ENCODE measurements at places on chromosomes 11 and 22. TPM values are rescaled to one million over a fixed set of nuclear protein-coding genes. Genes with fewer than 3 reads are reported as not detected.

GRCh38 chr11:12528487-12528886 lies 145.7 kb upstream of the TEAD1 start:
- H3K27ac ChIP-seq = no peak overlapping the region
- no peak for DNase-seq
- H3K4me3 ChIP-seq = no peak overlapping the region
- H3K36me3 ChIP-seq = no peaks in the 10 kb centered on the region
- H3K27me3 ChIP-seq = no peaks in the 10 kb centered on the region
- no peaks in the 10 kb centered on the region for H3K4me1 ChIP-seq

PHOX2A gene
- not detected for total RNA-seq

DNA sequence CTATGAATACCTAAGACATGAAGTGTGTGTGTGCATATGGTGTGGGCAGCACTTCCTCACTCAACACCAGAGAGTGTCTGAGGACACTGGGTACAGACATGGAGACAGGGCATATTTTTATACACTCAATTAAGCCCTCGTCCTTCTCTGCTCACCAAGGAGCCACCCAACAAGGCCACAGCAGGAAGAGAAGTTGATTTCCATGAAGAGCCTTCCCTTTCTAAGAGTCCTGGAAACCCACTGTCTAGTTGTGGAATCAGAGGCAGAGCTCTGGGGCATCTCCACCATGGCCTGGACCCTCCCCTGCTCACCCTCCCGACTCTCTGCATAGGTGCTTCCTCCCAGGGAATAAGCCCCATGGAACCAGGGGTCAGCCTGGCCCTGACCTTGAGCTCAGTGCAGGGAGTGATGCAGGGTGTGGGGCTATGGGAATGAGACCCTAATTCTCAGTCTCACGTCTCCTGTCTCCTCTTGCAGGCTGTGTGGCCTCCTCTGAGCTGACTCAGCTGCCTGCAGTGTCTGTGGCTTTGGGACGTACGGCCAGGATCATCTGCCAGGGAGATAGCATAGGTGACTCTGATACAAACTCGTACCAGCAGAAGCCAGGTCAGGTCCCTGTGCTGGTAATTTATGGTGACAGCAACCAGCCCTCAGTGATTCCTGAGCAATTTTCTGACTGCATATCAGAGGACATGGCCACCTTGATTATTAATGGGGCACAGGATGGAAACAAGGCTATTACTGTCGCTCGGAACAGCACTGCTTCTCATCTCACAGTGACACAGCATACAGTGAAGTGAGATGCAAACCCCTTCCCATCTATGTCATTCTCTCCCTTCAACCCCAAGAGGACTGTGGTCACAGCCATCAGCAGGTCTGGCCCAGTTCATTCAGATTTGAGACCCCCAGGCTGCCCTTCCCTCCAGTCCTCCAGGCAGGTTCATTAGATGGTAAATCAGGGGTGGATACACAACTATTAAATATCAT lies 14.6 kb upstream of the IGLL5 start:
- H3K4me1 ChIP-seq = no peaks in the 10 kb centered on the region
- H3K27ac ChIP-seq = peak overlapping the region; percentile 0
- no peak for DNase-seq

SERHL2 gene
- total RNA-seq = 1.6 TPM

ALX4 gene
- not detected for total RNA-seq

CRY2 gene
- 23.8 TPM for total RNA-seq

GRCh38 chr11:117570701-117571100 lies 226.3 kb downstream of the DSCAML1 start:
- H3K27ac ChIP-seq = no peak overlapping the region
- no peaks in the 10 kb centered on the region for H3K36me3 ChIP-seq
- H3K4me3 ChIP-seq = no peak overlapping the region
- H3K27me3 ChIP-seq = peaks cover 6% of the 10 kb centered on the region
- no peaks in the 10 kb centered on the region for H3K4me1 ChIP-seq

DNA sequence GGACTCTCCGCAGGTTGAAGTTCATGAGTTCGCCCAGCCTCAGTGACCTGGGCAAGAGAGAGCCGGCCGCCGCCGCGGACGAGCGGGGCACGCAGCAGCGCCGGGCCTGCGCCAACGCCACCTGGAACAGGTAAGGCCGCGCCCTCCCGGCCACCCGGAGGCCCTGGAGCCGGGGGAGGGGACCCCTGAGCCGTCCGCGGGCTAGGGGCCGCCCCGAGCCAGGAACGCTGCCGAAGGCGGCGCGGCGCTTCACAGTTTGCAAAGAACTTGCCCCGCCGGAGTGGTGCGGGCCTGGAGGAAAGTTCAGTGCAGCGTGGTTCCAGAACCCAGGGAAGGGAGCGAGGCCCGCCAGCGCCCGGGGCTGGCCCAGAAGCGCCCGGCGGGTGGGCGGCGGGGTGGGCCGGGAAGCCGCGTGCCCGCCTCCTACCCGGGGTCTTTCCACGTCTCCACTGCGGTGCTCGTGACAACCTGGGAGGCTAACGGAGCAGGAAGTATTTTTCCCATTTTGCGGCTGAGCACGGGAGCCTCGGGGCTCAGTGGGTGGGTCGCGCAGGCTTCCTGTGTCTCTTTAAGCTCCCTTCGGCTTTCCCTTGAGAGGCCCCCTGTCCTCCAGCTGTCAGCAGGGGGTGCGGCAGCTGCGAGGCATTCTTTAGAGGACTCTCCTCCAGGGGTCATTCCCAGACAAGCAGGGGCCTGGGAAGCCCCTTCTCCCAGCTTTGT lies 635 bp downstream of the PRR5 start:
- H3K27me3 ChIP-seq = no peaks in the 10 kb centered on the region
- no peak overlapping the region for H3K27ac ChIP-seq
- no peaks in the 10 kb centered on the region for H3K36me3 ChIP-seq
- H3K4me3 ChIP-seq = peak overlapping the region; percentile 75
- H3K4me1 ChIP-seq = peaks cover 24% of the 10 kb centered on the region

DNA sequence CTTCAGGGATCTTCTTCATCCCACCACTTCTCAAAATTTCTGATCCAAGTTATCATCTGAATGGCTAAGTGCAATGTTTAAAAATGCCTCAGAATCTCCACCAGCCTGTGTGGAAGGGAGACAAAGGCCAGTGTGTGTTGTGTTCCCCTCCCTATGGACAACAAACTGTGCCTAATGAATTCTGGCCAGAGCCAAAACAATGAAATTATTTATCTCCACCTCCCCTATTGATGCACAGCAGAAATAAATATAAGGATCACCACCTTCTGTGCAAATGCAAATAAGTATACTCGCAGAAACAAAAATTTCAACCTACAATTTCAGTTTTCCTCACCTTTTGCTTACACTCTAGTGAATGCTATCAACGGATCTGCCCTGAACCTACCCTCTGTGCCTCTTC lies 75.8 kb downstream of the GAB2 start:
- DNase-seq = no peak
- H3K27me3 ChIP-seq = no peaks in the 10 kb centered on the region
- H3K36me3 ChIP-seq = peaks cover 5% of the 10 kb centered on the region
- H3K4me3 ChIP-seq = no peak overlapping the region

GRCh38 chr11:60098508-60098907 lies 10.0 kb downstream of the MS4A2 start:
- peaks cover 21% of the 10 kb centered on the region for H3K27me3 ChIP-seq
- H3K36me3 ChIP-seq = no peaks in the 10 kb centered on the region
- peak overlapping the region; percentile 29 for H3K27ac ChIP-seq

DNA sequence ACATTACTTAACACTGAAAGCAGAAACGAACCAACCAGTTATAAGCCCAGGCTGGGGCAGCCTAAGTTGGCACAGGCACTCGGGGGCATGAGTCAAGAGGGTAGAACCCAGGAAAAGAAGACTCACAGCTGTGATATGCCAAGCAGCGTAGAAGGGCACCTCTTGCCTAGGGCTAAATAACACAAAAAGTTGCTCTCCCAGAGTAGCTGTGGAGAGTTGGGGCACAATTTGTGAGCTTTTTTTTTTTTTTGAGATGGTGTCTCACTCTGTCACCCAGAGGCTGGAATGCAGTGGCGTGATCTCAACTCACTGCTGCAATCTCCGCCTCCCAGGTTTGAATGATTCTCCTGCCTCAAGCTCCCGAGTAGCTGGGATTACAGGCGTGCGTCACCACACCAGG lies 8.8 kb downstream of the CLMP start:
- H3K27ac ChIP-seq = no peak overlapping the region
- no peak for DNase-seq
- no peaks in the 10 kb centered on the region for H3K36me3 ChIP-seq
- H3K27me3 ChIP-seq = peaks cover 48% of the 10 kb centered on the region
- no peak overlapping the region for H3K4me3 ChIP-seq

TECTA gene
- 0.34 TPM for total RNA-seq

DNA sequence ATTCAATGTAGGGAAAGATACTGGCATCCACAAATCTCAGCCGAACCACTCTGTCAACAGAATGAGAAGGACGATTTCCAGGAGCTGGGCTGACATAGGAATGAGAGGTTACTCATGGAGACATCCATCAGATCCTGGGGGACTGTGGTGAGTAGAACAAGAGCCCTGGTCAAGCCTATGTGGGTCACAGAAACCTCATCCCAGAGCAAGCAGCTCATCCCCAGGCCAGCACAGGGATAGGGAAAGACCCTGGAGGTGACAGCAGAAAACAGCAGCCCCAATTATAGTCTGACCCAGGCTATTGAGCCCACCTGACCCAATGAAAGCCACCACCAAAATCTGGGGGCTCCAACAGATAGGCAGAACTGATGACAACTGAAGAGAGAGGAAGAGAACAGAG lies 128.0 kb upstream of the SERPIND1 start:
- no peak overlapping the region for H3K27ac ChIP-seq
- peaks cover 4% of the 10 kb centered on the region for H3K27me3 ChIP-seq
- no peaks in the 10 kb centered on the region for H3K36me3 ChIP-seq
- no peak for DNase-seq
- H3K4me1 ChIP-seq = no peaks in the 10 kb centered on the region

DNA sequence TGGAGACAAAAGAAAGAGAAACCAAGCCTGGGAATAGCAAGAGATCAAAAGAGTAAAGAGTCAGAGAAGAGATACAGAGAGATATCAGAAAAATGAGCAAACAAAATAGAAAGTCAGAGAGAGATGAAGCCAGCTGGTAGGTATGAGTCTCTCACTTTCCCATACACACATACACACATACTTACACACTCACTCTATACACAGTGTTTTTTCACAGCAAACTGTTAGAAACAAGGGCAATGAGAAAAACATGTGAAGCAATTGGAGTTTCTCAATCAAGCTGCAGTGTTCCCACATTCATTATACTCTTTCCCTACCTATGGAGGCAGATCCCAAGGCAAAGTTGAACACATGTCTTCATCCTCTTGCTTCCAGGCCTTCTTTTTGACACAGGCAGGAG lies 2.6 kb upstream of the NLRP10 start:
- DNase-seq = no peak
- no peaks in the 10 kb centered on the region for H3K4me1 ChIP-seq
- H3K27me3 ChIP-seq = peaks cover 31% of the 10 kb centered on the region
- no peak overlapping the region for H3K27ac ChIP-seq

TNRC6B gene
- 62.5 TPM for total RNA-seq

DNA sequence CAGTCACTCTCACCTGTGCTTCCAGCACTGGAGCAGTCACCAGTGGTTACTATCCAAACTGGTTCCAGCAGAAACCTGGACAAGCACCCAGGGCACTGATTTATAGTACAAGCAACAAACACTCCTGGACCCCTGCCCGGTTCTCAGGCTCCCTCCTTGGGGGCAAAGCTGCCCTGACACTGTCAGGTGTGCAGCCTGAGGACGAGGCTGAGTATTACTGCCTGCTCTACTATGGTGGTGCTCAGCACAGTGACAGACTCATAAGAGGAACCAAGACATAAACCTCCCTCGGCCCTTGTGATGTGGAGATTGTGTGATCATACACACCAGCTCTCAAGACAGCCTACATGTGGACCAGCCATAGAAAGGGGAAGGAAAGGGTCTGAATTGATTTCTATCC lies 113.3 kb downstream of the ZNF280B start:
- H3K4me3 ChIP-seq = no peak overlapping the region
- peaks cover 10% of the 10 kb centered on the region for H3K27me3 ChIP-seq
- H3K27ac ChIP-seq = no peak overlapping the region
- no peaks in the 10 kb centered on the region for H3K36me3 ChIP-seq

Measured in activated T-cell treated with anti-CD3 and anti-CD28 coated beads, Interleukin-2, amount 50 U/mL, for 72 hours (primary cell).